ENCODE measurements at places on chromosomes 6 and 20. TPM values are rescaled to one million over a fixed set of nuclear protein-coding genes. Genes with fewer than 3 reads are reported as not detected.

GRCh38 chr20:59365611-59366285 lies 65.3 kb downstream of the EDN3 start:
- no peak for DNase-seq

MUC22 gene
- total RNA-seq: not detected

DNA sequence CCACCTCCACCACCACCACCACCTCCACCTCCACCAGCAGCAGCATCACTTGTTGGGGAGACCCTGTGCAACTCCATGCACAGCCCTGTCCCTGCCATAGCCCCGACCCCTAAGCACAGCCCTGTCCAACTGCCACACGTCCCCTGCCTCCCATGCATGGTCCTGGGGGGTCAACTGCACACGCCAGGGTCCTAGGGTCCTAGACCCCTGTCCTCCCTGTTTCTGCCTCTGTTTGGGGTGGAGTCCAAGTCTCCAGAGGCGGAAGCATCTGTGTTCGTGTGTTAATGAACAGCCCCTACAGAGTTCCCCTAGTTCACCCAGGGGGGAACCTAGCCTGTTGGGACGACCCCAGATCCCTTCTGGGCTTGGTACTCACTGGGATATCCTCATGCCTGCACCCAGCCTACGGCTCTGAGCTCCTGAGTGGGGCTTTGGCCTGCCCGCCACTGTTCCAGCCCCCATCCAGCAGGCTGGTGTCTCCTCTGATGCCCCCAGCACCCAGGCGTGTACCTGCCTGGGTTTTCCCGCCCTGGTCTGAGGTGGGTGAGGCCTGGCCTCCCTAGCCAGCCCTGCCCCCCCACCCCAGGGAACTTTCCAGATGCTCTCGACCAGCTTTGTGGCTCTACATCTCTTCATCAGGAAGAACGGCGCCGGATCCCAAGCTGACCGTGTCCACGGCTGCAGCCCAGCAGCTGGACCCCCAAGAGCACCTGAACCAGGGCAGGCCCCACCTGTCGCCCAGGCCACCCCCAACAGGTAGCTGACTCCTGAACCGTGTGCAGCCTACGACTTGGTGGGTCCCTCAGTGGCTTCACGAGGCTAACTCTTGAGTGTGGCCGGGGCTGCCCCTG lies 2.5 kb upstream of the TNFRSF6B start:
- DNase-seq: no peak

MBOAT1 gene
- 1.4 TPM for total RNA-seq

DNA sequence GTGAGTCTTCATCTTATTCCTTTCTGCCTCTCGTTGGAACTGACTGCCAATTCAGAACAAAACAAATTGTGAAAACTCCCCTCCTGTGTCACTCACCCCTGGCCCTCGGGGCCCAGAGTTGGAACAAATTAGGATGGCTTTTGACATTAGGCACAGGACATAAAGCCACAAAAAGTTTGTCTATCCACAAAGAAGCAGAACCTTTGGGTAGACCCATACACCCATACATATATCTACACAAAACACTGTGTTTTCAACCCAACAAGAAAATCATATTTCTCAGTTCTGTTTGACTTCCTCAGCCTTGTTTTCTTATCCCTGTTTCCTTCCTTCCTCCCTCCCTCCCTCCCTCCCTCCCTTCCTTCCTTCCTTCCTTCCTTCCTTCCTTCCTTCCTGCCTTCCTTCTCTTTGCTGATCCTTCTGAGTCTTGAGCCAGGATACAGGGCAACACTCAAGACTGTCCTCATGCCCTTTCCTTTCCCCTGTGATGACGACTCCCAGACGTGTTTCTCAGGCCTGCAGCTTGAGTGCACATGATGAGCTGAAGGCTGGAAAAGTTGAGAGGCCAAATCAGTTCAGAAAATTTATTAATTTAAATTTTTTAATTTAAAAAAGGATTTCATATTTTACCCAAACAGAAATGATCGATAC lies 41.7 kb upstream of the NKX2-2 start:
- DNase-seq: no peak

- no peak for DNase-seq
Observed at GRCh38 chr6:51855310-51856082, 231.9 kb downstream of the PKHD1 start.

DNA sequence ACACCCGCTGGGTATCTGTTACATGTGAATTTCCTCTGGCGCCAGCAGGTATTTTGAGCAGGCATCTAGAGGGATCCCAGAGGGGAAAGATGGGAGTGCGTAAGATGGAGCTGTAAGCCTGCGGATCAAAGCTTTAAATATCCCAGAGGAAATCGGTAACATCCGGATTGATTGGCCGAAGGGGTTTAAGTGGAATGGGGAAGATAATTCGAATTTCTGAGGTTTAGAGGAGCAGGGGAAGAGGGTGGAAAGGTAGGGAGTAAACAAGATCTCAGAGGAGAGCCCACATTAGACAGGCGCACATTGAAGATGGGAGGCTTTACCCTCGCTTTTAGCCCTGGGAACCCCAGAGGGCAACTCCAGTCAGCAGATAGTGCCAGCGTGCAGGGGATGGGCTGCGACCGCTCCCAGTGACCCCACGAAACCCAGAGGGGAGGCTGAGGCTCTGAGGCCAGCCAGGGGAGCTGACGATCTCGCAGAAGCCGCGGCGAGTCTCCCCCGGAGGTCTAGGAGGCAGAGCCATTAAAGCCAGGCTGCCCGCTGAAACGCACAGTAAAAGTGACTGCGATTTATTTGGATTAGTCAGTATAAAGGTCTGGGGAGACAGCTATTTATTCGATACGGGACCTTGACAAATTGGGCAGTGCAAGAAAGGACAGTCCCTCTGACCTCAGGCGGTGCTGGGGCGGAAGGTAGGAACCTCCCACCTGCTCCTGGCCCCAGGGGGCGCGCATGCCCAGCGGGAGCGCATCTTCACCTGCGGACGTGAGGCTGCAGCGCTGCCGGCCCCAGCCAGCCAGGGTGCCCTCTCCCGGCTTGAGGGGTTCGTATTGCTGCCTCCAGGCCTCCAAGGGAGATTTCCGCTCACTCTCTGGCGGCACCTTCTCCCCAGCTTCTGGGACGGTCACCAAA lies 34.3 kb upstream of the TCF21 start:
- DNase-seq: no peak

PDE10A gene
- 25.6 TPM for total RNA-seq

- DNase-seq: no peak
Observed at GRCh38 chr6:152271776-152272464, 365.2 kb downstream of the SYNE1 start.

DNA sequence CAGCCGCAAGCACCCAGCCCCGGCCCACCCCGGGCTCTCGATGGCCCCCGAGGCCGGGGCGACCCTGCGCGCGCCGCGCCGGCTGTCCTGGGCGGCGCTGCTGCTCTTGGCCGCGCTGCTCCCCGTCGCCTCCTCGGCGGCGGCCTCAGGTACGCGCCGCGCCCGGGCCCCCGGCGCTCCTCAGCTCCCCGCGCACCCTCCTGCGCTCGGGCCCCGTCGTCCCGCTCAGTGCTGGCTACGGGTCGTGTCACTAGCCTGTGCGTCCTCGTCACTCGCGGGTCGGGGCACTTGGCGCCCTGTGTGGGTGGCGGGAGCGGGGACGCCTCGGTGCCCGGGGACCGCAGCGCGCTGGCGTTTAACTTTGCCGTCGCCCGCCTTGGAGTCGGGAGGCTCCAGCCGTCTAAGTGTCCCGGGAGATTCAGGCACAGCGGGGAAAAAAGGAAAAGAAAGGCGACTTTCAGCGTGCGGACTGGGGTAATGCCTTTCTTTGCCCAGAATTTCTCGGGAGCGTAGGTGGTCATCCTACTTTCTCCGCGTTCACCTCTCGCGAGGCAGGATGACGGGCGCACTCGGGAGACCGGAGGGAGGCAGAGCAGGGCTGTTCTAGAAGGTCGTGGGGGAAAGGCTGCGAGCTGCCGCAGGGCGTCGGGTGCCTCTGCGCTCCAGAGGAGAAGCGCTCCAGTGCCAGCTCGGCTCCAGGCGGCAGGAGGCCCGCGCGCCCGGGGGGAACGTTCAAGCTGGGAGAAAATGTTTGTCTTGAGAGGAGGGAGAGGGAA lies 545 bp downstream of the FNDC1 start:
- DNase-seq: no peak
